ENCODE measurements at places on chromosomes 3 and 15.

DNA sequence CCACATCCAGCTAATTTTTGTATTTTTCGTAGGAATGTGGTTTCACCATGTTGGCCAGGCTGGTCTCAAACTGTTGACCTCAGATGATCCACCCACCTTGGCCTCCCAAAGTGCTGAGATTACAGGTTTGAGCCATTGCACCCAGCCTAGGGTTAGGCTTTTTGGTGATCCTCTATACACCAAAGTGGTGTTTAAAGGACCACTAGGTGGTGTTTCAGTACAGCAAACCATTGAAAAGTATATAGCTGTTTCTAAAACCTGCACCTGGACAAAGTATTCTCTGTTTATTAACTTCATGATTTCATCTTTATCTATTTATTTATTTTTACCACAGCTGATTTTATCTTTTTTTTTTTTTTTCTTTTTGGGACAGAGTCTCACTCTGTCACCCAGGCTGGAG is 68.4 kb downstream of the MINDY2 start:
- DNase-seq, result no peak

DNA sequence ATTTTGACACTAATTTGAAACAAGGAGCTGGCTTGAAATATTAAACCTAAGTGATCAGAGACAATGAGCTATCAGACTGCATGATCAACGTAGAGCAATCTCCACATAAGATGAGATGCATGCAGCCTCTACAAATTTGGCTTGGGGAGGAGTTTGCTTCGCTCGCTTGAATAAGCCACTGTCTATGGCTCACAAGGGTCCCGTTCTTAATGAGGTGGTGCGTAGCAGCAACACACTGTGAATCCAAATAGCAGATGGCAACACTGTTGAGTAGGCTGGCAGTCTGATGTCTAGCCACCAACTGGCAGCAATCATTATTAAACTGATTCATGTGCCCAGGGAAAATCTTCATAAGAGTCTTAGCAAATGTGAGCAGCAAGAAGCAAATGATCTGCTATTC is 125.4 kb upstream of the CCDC54 start:
- DNase-seq, result no peak

DNA sequence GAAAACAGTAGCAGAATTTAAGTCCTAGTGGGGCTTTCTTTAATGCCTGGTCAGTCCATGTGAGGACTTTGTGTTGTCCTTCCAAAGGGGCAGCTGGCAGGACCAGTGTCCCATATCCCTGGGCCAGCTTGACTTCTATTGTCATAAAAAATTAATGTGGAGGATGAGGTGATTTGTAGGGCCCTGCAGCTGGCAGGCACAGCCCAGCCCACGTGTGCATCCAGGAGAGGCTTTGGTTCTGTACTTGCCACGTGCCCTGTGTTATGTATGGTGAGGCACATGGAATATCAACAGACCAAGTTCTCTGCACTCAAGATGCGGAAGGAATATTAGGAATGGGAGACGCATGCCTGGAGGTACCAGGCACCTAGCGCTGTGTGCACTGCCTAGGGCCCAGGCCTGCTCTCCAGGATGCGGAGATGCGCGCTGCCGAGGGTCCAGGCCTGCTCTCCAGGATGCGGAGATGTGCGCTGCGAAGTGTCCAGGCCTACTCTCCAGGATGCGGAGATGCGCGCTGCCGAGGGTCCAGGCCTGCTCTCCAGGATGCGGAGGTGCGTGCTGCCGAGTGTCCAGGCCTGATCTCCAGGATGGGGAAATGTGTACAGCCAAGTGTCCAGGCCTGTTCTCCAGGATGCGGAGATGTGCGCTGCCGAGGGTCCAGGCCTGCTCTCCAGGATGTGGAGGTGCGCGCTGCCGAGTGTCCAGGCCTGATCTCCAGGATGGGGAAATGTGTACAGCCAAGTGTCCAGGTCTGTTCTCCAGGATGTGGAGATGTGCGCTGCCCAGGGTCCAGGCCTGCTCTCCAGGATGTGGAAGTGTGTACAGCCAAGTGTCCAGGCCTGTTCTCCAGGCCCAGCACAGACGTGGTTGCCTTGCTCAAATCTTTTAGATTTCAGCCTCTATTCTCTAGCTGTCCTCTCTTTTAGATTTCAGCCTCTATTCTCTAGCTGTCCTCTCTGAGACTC is 183.3 kb upstream of the ROPN1 start:
- no peak for DNase-seq

DNA sequence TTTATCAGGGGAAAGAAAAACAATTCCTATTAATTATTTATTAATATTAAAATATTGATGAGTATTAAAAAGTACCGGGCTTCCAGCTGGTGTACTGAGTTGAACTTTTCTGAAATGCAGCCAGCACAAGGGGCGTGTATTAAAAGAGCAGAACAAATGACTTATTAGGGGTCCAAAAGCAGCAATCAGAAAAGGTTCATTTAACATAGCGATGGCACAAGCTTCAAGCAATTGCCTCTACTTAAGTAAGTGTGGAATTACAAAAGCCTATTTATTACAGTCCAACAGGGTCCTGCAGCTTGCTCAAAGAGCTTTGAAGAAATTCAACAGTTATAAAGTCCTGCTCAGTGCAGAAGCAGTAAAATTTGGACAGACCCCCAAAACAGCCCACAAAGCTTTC is 285.6 kb downstream of the EPHA3 start:
- DNase-seq, result no peak

DNA sequence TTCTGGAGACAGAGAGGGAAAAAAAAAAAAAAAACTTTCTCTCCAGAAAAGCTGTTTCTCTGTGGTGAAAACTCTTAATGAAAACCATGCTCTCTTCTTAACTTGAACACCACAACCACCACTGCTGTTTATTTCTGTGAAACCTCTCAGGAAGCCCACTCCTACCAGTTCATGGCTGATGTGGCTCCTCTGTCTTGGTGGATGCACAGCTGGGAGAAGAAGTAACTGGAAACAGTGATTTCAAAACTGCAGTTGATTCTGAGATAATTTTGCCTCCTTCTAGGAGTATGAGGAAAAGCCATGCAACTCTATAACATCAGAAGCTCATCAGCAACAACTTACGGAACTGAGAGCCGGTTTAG is 40.2 kb upstream of the PYGO1 start:
- no peak for DNase-seq

DNA sequence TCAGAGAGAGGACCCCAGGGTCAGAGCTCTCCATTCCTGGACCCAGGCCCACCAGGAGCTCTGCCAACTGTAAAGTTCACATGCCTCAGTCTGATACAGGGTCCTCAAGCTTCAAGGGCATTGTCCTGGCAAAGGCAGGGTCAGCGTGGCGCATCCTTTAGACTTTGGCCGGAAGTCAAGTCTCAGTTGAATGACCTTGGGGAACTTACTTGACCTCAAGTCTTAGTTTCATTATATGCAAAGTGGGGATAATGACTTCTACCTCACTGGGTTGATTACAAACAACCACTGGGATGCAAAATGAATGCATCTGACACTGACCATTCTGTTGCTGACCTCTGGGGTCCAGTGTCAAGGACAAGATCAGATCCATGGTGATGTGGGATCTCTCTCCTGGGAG is 70.6 kb upstream of the CTSH start:
- no peak for DNase-seq

DNA sequence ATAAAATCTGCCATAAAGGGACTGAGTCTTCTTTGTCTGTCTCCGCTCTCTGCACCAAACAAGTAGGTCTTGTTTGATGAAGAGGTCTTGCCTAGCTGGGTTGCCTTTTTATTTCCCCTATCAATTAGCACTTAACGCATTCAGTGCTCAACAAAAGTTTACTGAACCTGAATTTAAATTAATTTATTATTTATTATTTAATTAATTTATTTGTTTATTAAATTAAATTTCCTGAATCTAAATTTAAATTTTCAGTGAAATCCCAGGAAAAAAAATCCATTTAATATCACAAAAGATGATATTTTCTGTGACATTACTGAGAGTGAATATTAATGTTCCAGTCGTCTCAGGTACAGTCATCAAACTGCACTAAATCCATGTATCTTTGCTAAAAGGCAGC is 164.9 kb upstream of the AGTR1 start:
- no peak for DNase-seq

GRCh38 chr3:13866041-13866965 is 13.6 kb downstream of the WNT7A start:
- no peak for DNase-seq

- no peak for DNase-seq
These were observed 115.7 kb downstream of the SEMA5B start for GRCh38 chr3:122911901-122912300.

GRCh38 chr3:125051715-125052581 is 3.8 kb downstream of the HEG1 start:
- DNase-seq, result peak; percentile 73

DNA sequence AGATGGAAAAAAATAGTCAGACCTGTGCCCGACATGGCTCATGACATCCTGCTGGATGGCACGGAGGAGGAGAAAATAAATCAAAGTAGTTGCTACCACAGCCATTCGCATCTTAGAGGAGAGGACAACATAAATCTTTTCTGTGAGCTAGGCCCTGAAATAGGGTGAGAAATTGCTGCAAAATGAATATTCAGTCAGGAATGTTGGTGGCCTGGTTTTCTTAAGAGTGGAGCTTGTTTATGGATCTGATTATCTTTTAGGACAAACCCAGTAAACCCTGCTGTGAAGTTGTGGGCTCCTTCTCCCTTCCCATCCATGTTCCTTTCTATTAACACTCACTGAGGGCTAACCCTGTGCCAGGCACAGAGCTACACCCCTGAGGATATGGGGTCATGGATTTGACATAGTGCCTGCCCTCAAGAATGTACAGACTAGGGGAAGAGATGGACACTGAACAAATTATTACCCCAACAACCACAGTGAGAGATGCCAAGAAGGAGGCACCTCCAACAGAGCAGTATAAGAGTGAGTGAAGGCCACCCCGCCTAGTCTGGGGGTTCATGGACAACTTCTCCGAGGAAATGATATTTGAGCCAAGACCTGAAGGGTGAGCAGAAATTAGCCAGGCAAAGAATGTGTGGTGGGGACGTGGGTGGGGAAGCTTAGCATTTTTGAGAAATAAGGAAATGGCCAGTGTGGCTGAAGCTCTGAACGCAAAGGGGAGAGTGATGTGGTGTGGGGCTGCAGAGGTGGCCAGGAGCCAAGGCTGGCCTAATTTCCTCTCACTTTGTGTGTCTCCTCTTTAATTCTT is 68.9 kb upstream of the ARL8B start:
- peak; percentile 13 for DNase-seq

DNA sequence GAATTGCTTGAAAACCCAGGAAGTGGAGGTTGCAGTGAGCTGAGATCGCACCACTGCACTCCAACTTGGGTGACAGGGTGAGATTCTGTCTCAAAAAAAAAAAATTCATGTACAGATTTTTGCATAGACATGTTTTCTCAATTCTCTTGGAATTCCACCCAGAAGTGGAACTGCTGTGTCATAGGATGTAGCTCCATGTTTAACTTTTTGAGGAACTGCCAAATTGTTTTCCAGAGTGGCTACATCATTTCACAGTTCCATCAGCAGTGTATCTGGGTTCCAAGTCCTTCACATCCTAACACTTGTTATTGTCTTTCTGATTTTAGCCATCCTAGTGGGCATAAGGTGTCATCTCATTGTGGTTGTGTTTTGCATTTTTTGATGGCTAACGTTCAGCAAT is 9.9 kb downstream of the CAPN7 start:
- DNase-seq, result no peak

DNA sequence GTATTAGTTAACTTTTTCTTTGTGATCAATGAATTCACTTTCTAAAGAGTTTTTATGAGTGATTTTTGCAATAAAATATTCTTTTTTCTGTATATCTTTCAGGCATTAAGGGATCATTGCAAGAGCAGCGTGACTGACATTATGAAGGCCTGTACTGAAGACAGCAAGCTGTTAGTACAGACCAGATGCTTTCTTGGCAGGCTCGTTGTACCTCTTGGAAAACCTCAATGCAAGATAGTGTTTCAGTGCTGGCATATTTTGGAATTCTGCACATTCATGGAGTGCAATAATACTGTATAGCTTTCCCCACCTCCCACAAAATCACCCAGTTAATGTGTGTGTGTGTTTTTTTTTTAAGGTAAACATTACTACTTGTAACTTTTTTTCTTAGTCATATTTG is 24.4 kb downstream of the SELENOT start:
- peak; percentile 47 for DNase-seq

- DNase-seq, result no peak
These were observed 38.4 kb upstream of the SLC6A6 start for GRCh38 chr3:14363991-14364390.

- no peak for DNase-seq
These were observed 955.3 kb downstream of the EPHA3 start for GRCh38 chr3:90062631-90063200.

GRCh38 chr15:62094388-62094787 is 27.6 kb downstream of the C2CD4A start:
- no peak for DNase-seq

- peak; percentile 76 for DNase-seq
These were observed 67.4 kb downstream of the GRIP2 start for GRCh38 chr3:14472471-14473351.

DNA sequence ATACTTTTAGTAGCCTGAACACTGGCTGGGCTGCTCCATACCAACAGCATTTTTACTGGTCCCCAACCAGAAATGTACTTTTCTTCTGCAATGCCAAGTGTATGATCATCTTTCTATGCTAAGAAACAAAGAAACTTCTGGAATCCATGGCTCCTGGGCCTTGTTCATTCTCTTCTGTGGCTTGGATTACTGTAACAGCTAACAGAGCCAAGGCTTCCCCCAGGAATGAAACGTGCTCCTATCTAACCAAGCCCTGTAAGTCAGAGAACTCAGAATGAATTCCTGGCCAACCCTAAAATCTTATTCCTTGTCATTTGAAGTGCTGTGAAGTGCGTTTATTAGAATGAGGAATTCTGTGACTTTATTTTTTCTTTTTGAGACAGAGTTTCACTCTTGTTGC is 102.9 kb upstream of the RAD18 start:
- no peak for DNase-seq

GRCh38 chr3:142165194-142165593 is 15.8 kb upstream of the TFDP2 start:
- no peak for DNase-seq

DNA sequence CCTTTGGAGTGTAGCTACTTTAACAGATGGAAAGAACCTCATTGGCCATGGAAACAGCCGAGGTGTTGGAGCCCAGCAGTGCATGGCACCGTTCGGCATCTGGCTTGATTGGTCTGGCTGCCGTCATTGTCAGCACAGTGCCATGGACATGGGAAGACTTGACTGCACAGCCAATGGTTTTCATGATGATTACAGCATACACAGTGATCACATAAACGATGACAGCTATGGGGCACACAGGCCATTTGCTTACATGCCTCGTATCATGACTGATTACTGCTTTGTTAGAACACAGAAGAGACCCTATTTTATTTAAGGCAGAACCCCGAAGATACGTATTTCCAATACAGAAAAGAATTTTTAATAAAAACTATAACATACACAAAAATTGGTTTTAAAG is 44.1 kb downstream of the PGPEP1L start:
- DNase-seq, result no peak

DNA sequence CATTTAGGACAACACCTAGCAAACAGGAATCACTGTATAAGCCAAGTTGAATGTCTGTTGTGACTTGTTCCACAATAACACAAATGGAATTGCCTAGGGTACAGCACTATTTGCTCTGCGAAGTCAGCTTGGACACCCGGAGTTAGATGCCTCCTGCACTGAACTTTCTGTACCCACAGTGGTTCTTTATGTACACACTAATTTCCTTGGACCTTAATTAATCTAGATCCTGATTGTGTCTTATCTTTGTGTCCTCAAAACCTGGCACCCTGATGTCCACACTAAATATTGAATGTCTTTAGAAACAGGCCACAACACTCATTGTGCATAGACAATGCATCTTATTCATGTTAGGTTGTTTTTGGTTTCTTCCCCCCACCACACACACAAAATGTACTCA is 278.9 kb upstream of the NR2F2 start:
- no peak for DNase-seq

- no peak for DNase-seq
These were observed 31.8 kb upstream of the RARB start for GRCh38 chr3:25396251-25396650.

Measured in SJCRH30 (cell line).